Activated CD8-positive, alpha-beta memory T cell treated with anti-CD3 and anti-CD28 coated beads for 1 hour (primary cell): ENCODE measurements at places on chromosomes 6 and 20.

GRCh38 chr20:3390759-3391425 is 16.6 kb downstream of the DNAAF9 start:
- no peak for DNase-seq

- DNase-seq, result no peak
Observed at GRCh38 chr6:46816626-46817025, 23.4 kb downstream of the MEP1A start.

GRCh38 chr6:72464246-72464645 is 157.6 kb upstream of the KCNQ5 start:
- no peak for DNase-seq

DNA sequence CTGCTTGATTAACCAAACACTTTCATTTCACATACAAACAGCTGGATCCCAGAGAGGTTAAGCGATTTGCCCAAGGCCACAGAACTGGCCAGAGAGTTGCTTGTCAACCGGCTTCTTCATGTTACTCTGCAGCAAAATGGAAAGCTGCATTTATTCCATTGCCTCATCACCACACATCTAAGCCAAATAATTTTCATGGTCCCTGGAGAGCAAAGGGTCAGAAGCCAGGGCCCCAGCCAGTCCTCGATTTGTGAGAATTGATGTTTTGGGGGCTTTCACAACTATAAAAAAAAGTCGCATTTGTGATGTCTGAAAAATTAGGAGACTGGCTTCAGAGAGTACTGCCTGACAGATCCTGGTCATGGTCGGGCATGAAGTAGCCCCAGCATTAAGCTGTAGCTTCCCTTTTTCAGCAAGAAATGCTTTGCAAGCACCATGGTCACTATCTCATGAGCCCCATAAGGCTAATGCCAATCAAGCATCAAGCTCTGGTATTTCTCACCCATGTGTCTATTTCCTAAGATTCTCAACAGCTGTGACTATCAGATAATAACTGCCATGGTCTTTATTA is 95.8 kb downstream of the BANF2 start:
- DNase-seq, result no peak
